ENCODE measurements at places on chromosomes 4 and X.

DNA sequence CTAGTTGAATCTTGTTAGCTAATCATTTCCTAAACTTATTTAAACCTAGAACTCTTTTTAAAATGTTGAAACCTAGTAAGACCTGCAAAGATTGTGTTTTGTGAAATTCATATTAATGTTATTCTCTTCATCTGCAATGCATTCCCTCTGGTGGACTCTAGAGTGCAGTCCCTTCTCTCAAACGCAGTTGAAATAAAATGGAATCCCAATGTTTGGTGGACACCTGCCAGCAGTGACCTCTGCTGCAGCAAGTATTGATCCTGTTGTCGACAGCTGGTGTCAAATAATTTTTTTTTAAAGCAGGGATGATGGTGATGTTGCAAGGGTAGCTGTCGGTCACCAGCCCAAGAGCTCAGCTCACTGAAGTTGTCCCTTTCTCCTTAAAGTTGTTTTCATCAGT lies 492.0 kb downstream of the ZIC3 start:
- DNase-seq: no peak

GRCh38 chr4:151833174-151833573 lies 72.4 kb upstream of the GATB start:
- DNase-seq: no peak

DNA sequence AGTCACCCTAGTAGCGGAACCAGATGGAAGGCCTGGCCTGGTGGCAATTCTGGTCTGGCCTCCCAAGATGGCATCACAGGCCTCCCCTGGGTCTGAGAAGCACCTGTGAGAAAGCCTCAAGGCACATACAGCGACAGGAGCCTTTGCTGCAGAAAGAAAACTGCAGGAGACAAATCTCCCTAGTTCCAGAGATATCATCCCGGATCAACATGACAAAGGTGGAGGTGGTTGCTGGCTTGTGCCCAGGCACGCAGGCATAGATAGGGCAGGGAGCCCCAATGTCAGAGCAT lies 93.6 kb downstream of the BCOR start:
- no peak for DNase-seq

DNA sequence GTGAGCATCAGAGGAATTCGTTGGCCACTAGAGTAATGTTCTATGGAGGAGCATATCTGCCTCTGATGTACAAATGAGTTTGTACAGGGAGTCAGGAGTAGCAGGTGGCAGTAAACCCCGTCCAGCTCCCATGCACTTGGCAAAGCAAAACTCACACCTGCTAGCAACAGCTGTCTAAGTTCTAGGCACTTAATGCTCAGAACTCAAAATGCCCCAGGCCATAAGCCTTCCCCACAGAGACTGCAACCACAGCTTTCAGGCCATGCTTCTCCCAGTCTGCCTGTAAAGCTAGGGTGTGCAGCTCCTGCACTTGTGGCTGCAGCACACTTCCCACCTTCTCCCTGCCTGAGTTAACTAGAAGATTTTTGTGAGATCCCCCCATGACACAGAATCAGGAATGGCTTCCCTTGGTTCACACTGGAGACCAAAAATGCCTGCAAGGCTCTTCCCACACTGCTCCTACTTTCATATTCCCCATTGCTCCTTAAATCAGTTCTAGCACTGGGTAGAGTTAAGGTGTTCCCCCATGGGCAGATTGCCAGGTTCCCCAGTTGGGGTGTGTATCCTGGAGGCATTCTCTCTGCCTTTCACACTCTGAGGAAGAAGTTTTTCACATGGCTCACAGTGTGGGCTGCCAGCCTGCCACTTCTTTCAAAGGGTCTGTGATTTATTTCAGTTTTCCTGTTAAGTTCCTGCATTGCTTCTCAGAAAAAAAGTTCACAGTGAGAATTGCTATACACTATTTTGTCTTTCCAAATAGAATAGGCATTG lies 189.9 kb downstream of the STPG2 start:
- no peak for DNase-seq

GRCh38 chrX:42094218-42094617 lies 170.9 kb upstream of the CASK start:
- no peak for DNase-seq

DNA sequence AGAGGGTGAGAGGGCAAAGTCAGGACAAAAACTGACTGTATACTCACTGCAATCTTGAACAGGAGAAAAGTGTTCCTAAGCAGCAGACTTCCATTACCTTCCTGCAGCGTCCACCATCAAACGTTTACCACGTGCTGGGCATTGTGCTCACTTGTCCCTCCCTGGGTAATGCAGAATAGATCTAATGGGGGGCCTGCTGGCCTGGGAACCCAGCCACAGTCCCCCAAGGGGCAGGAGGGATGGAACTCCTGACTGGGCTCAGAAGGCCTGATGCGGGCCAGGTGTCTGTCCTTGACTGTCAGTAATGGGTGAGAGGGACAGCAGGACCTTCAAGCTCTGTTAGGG lies 37.6 kb upstream of the FAM156A start:
- no peak for DNase-seq

DNA sequence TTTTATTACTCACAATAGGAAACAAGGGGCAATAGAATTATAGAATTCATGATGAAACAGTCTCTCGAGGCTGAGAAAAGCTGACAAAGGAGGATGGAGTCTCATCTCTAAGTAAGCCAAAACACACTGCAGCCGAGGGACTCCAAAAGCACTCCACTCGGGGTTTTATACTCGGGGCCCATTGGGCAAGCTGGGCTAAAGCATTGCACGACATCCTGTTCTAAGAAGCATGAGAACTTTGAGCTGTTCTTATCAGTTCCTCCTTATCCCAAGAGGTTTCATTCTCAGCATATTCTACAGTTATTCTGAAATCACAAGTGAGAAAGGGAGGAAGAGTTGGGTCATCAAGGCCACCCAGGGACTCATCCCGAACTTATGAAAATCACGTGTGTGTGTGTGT lies 1475.5 kb downstream of the PCDH18 start:
- DNase-seq: no peak
